ENCODE measurements at places on chromosomes 5 and 9.

DNA sequence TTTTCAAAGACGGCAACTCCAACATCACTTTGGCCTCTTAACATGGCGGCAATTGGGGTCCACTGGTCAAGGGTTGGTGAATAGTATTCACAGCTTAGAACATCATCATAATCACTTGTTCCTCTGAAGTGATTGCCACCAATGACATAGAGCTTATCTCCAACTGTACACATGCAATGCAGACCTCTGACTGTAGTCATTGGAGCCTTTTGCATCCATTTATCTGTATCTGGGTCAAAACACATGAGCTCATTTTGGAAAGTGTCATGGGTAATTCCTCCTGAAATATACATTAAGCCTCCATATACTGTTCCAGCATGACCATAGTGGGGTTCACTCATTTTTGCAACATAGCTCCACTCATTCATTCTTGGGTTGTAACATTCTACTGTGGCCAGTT, 2.0 kb downstream of the KLHL9 start:
- no peak for DNase-seq

DNA sequence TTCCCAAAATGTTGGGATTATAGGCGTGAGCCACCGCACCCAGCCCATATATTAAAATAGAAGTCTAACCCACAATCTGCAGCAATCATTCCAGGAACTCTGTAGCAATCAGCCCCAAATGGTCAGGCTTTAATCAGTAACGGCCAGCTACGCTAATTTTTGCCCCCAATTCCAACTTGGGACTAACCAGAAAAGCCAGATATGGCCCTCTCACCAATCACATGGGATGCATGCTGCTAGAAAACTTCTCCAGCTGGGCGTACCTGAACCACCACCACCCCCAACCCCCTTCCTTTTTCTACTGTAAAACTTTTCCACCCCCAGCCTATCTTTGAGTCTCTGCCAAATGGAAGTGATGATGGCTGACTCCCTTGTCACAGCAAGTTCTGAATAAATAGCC, 4.1 kb downstream of the SUSD1 start:
- no peak for DNase-seq

DNA sequence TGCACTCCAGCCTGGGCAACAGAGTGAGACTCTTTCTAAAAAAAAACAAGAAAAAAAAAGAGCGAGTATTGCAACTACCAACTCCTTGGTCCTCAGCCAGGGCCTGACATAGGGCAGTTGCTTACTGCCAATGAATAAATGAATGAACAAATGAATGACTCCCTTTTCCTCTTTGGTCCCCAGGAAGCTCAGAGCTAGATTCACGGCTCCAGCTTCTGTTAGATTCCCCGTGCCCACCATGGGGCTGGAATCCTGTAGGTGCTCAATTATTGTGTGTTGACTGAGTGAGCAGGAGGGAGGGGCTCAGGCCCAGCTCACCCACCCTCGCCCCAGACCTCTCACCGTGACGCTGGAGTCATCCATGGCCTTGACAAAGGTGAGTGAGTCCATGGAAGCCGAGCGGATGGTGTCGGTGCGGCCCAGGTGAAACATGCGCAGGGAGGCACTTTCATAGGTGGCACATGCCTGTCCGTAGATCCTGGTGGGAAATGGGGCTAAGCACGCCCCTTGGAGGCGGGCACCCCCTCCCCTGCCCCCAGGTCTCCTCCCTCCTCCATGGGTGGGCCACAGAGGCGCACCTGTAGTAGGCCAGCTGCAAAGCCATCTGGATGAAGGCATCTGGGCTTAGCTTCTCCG, 12.8 kb downstream of the CRAT start:
- no peak for DNase-seq

- no peak for DNase-seq
Measured at GRCh38 chr5:168270476-168270875, 21.0 kb upstream of the WWC1 start.

DNA sequence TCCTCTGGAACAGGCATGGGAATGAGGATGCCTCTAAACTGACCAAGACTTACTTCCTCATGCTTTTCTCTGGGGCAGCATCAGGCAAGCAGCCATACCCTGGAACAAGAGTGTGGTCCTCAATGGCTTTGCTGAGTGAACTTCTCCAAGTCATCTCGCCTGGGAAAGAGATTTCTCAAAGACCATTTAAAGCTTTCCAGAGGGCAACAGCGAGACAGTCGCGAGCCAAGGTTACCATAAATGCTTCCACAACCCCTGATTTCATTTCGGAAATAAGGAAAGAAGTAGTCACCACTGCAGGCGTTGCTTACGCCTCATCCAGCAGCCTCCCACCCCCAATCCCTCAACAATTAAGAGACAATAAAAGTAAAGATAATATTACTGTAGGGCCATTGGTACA, 1.1 kb upstream of the SNCAIP start:
- DNase-seq: peak; percentile 24

- DNase-seq: no peak
Measured at GRCh38 chr5:73960023-73960422, 334.0 kb downstream of the ARHGEF28 start.

- no peak for DNase-seq
Measured at GRCh38 chr9:131485728-131486422, 16.8 kb upstream of the POMT1 start.

- peak; percentile 90 for DNase-seq
Measured at GRCh38 chr9:36136894-36137391, 410 bp downstream of the GLIPR2 start.

- DNase-seq: no peak
Measured at GRCh38 chr5:140041099-140041491, 2.0 kb downstream of the NRG2 start.

DNA sequence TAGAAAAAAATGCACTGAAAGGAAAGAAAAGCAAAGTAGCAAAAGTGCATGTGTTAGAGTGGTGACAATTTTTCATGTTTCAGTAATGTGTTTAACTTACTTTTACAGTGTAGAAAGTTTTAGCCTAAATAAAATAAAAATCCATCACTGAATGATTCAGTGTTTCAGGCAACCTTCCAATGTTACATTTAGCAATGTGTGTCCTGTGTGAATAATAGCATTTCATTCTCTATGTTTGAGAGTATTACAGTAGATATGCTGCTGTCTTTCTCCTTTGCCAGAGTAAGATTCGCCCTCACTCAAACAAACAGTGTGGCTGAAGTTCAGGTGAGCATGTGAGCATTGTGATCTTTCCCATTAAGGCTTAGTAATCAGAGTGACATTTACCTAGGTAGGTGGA, 171.1 kb downstream of the TARS1 start:
- DNase-seq: no peak

DNA sequence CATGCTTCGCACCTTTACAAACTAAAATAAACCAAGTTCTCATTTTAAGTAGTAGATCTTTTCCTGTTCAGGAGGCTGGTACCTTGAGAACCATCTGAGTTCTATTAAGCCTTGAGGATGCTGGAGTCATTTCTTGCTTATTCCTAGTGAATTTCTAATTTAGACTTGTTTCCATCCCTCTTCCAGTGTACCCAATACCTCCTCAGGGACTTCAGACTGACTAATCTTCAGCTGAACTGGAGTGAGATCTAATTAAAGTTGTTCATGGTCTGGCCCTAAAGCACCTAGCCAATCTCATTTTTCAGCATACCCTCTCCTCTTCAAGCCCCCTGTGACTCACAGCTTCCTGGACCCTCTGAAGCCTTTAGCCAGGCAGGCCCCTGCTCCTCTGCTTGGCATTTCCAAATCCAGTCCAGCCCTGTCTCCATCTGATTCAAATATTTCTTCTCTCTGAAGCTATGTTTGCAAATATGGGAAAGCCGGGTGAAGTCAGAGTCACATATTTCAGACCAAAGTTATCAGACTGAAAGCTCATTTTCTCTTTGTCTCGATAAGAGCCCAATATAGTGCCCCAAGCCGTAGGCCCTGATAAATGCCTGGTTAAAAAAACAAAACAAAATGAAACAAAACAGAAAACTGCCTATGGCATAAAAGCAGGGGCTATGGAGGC, 19.4 kb upstream of the TNFSF15 start:
- DNase-seq: no peak

DNA sequence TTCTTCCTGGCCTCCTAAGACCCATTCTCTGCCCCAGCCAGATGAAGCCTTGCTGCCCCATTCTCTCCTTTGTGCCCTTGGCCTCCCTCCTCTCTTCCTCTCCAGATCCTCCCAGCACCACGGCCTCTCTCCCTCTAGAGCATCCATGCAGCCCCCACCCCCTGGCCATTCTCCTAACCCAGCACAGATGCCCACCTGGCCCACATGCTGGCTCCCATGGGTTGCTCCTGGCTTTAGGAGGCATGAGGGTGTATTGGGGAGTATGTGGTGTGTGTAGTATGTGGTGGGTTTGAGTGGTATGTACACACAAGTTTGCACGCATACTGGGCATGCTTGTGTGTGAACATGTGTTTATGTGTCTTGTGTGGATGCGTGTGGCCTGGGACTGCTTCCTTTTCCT, 47.1 kb downstream of the FOXI1 start:
- peak; percentile 67 for DNase-seq

DNA sequence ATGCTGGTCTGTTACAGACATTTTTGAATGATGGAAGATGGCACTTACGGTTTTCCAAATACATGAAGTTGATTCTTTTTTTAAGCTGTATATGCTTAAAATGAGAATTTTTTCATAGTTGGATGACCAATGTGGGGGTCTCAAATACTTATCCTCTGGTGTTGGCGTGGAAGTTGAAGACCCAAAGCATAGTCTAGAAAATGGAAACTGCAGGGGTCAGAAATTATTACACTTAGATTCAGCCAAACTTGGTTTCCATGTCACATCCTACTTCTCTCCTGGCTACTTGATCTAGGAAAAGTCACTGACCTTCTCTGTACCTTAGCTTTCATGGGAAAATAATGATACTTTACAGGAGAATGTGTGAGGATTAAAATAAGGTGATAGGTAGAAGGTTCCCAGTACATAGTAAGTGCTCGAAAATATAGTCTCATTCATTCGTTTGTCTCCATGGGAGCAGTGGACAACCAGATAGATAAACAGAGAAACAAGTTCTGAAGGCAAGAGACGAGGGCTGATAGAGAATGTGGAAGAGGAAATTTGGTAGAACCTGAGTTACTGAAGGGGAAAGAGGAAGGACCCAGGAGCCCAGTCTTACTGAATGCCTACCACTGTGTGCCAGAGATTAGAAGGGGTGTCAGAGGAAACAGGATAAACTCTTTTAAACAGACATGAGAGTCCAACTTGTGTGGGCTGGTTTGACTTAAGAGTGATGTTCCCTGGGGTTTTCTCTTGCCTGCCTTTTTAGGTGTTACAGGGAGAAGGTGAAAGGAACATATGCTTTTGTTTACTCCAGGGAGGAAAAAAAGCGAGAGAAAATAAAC, 560.3 kb upstream of the KLF4 start:
- no peak for DNase-seq

DNA sequence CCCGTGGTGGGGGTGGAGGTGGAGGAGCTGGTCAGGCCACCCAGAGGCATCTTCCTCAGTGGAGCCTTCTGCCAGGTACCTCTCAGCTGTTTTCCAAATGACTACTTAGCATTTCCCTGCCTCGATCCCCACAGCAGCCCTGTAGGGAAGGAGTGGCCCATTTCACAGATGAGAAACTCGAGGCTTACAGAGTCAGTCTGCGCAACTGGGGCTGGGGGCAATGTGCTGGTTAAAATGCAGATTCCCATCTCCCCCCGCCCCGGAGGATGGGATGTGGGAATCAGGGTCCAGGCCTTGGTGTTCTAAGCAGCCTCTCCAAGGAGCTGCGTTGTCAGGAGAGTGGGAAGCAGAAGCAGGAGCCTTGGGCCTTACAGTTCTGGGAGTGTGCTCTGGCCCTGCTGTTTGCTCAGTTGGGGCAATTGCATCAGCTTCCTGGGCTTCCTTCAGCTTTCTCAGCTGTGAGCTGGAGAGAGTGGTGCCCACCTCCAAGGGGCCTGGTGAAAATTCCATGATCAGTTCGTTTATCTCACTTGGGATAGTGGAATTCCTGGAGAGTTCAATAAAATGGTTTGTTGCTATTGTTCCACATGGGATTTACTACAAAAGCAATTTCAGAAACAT, 19.4 kb downstream of the ERGIC1 start:
- no peak for DNase-seq

GRCh38 chr9:105475302-105475701, 27.5 kb downstream of the FSD1L start:
- no peak for DNase-seq

GRCh38 chr5:139699351-139699750, 51.2 kb downstream of the CXXC5 start:
- DNase-seq: no peak

GRCh38 chr9:4263591-4263990, 36.3 kb downstream of the GLIS3 start:
- no peak for DNase-seq

DNA sequence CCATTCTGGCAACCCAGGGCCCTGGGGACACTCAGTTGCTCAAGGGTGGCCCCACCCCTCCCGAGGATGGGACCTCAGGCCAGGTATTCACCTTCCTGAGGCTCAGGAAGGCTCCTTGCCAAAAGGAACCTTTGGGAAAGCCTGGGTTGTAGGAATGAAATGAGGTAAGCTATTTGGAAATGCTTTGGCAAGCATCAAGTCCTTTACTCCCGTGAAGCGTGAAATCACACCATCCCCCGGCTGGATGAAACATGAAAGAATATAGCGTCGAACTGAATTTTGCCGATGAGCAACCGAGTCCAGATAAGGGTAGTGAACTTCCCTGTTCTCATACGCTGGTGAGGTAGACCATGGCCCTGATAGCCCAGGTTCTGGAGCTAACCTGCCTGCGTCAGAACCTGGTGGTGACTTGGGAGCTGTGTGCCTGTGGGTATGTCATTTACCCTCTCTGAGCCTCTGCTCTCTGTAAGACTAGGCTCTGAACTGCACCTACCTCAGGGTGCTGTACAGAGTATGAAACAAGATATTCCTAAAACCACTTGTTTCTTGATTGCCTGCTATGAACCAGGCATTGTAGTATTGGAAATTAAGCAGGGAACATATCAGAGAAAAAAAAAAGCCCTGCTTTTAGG, 105.3 kb upstream of the BOD1 start:
- no peak for DNase-seq

GRCh38 chr9:26535151-26535550, 357.5 kb downstream of the CAAP1 start:
- no peak for DNase-seq

GRCh38 chr9:107890921-107891465, 401.4 kb upstream of the KLF4 start:
- no peak for DNase-seq

- DNase-seq: peak; percentile 52
Measured at GRCh38 chr9:93807166-93808074, 147.7 kb downstream of the BARX1 start.

DNA sequence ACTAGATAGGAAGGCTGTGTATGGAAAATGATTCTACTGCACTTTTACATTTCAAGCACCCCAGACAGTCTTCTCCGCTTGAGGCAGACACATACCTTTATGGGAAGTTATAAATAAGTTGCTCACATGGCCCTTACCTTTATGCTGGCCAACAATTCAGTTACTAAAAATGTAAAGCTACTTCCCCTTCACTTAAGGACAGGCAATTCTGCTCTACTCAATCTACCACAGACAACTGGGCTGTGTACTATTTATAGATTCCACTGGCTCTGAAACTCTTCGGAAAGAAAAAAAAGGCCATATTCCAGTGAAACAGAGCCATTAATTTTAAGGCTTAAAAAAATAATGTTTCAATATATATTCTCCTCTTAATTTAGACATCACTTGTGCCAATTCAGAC, 59.4 kb downstream of the ELAVL2 start:
- DNase-seq: no peak

Measured in lower leg skin (tissue), 4 donors.